Foreskin keratinocyte (primary cell): ENCODE measurements at places on chromosomes 7 and 10. TPM values are rescaled to one million over a fixed set of nuclear protein-coding genes. Genes with fewer than 3 reads are reported as not detected.

CALML3 gene
- total RNA-seq = 2.7 and 4.7 TPM in 2 replicates

- DNase-seq = no peak
Measured at GRCh38 chr7:149820622-149821190, 17.5 kb upstream of the ZNF862 start.

ANLN gene
- 166 and 168 TPM in 2 replicates for total RNA-seq

SPDYE6 gene
- total RNA-seq = not detected in 2 replicates

DNA sequence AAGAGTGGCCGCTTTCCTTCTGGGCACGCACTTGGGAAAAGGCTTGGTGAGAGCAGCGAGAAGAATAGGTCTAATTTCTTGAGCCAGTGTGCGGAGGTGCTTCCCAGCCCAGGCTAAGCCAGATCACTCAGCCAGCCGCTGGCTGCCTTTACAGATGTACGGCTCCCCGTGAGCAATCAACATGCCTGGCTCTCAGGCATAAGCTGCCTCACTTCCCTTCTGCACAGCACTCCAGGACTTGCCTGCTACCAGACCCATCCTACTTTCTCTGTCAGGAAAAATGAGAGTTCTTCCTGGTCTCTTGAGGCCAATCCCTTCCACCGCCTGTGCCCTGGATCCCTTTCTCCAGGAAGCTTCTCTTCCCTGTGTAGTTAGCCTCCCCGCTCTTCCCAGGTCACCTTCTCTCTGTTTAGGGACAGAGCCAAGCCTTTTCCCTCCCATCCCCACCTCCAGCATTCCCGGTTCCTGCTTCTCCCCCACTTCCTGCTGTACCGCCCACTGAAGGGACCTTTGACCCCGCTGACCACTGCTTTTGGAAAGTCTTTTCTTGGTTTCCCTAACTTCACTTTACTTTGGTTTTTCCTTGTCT is 1.1 kb upstream of the ACTR3C start:
- DNase-seq = peak; percentile 9

- DNase-seq = peak; percentile 80
Measured at GRCh38 chr10:128069351-128070051, 56.7 kb downstream of the MKI67 start.

DNA sequence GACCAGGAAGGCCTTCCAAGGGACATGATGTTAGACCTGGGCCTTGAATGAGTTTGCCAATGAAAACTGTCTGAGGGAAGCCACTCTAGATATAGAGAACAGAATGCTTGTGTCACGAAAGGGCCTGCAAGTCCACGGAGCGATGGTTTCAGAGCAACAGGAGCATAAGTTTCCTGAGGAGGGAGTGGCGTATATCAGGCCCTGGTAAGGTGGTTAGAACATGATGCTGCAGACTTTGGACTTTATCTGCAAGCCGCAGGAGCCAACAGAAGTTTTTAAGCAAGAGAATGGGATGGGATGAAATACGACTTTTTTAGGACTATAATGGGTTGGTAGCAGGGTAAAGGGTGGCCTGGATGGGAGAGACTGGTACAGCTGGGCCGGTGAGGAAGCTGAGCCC is 136.0 kb downstream of the FGFR2 start:
- no peak for DNase-seq

SEMA3D gene
- total RNA-seq = 8.3 and 10.6 TPM in 2 replicates

- no peak for DNase-seq
Measured at GRCh38 chr10:60086862-60087261, 180.5 kb upstream of the CCDC6 start.

AP4M1 gene
- total RNA-seq = 20.0 and 20.2 TPM in 2 replicates

DPYSL4 gene
- 0.75 and 0.78 TPM in 2 replicates for total RNA-seq

UTF1 gene
- not detected in 2 replicates for total RNA-seq

CCZ1 gene
- total RNA-seq = 81.5 and 91.2 TPM in 2 replicates

NEUROD6 gene
- not detected in 2 replicates for total RNA-seq

CRTAC1 gene
- not detected in 2 replicates for total RNA-seq

CLIP2 gene
- 11.9 and 12.7 TPM in 2 replicates for total RNA-seq

DNA sequence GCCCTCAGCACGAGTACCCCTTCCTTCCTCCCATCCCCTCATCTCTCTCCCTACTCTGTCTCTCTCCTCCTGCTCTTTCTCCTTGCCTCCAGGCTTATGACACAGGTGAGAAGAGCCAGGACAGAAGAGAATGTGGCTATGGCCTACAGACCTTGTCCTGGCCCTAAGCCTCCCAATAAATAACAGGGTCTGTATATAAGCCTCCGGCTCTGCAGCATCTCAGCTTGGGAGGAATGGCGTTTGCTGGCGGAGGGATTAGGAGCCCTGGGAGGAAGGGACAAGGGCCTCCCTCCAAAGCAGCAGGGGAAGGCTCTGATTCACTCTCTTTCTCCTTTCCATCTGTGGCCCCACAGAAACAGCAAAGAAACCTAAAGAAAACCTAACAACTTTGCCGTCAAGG is 45.8 kb downstream of the COL13A1 start:
- DNase-seq = no peak

GRCh38 chr7:106866298-106867281 is 1.5 kb downstream of the PIK3CG start:
- DNase-seq = no peak

DNA sequence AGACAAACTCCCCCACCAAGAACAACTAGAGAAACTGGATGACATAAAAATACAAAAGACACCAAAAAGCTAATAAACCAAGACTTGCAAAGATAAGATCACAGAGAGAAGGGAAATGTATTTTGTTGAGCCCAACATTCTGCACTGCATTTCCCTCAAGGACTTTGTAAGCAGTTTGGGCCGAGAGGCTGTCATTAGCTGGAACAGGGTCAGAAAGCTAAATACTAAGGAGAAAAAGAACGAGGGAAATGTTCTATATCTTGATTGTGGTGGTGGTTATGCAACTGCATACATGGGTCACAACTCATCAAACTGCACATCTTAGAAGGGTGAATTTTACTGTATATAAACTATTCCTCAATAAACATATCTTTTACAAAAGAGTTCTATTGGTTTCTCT is 315.0 kb downstream of the IPMK start:
- DNase-seq = no peak

CPVL gene
- 1.5 and 3.2 TPM in 2 replicates for total RNA-seq

SPDYE1 gene
- total RNA-seq = not detected in 2 replicates

DNA sequence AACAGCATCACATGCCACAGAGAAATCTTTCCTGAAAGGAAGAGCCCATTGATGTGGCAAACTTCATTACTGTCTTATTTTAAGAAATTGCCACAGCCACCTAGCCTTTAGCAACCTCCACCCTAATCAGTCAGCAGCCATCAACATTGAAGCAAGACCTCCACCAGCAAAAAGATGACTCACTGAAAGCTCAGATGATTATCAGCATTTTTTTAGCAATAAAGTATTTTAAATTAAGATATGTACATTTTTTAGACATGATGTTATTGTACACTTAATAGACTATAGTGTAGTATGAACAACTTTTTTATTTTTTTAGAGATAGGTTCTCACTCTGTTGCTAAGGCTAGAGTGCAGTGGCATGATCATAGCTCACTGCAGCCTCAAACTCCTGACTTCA is 14.8 kb downstream of the STEAP1B start:
- DNase-seq = peak; percentile 31

- DNase-seq = no peak
Measured at GRCh38 chr10:113091920-113092319, 141.9 kb downstream of the TCF7L2 start.

LFNG gene
- total RNA-seq = 17.7 and 21.5 TPM in 2 replicates

DNA sequence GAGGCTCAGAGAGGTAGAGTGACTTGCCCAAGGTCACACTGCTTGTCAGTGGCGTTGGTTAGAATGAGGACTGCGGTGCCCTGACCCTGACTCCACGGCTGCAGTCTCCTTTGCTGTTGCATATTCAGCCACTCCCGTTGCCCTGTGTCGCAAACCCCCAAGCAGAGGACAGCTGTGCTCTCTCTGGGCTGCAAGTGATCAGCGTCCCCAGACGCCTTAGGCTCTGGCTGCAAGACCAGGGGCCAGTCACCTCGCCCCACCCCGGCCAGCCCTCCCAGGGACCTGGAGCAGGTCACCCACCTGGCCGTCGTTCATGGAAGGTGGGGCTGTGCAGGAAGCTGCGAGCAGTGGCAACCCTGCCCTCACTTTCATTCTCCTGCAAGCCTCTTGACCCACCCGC is 51.7 kb upstream of the NANOS1 start:
- no peak for DNase-seq

- DNase-seq = no peak
Measured at GRCh38 chr10:115895166-115895565, 377.8 kb downstream of the GFRA1 start.

ZNF248 gene
- 4.1 and 4.2 TPM in 2 replicates for total RNA-seq

GRCh38 chr7:66668677-66669076 is 40.0 kb downstream of the KCTD7 start:
- no peak for DNase-seq

PDK4 gene
- not detected in 2 replicates for total RNA-seq

- DNase-seq = no peak
Measured at GRCh38 chr10:5904227-5904626, 14.2 kb downstream of the FBH1 start.

WDR86 gene
- not detected in 2 replicates for total RNA-seq

DNA sequence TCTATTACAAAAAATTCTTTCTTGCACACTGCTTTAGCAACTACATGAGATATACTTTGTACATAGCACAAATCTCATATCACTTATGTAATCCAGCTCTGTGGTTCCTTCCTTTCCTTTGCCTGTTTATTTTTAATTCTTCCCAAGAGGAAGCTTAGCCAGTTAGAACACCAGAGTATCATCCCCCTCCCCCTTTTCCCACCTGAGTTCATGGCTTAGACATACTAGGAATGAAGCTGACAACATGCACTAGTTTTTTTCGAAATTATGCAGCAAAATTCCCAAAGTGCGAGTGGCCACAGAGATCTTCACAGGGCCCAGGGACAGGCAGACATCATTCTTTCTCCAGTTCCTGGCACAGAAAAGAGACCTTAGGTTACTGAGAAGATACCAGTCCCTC is 17.8 kb downstream of the CAV1 start:
- no peak for DNase-seq

- no peak for DNase-seq
Measured at GRCh38 chr10:34377833-34378232, 437.3 kb downstream of the PARD3 start.

HPSE2 gene
- not detected in 2 replicates for total RNA-seq

DNA sequence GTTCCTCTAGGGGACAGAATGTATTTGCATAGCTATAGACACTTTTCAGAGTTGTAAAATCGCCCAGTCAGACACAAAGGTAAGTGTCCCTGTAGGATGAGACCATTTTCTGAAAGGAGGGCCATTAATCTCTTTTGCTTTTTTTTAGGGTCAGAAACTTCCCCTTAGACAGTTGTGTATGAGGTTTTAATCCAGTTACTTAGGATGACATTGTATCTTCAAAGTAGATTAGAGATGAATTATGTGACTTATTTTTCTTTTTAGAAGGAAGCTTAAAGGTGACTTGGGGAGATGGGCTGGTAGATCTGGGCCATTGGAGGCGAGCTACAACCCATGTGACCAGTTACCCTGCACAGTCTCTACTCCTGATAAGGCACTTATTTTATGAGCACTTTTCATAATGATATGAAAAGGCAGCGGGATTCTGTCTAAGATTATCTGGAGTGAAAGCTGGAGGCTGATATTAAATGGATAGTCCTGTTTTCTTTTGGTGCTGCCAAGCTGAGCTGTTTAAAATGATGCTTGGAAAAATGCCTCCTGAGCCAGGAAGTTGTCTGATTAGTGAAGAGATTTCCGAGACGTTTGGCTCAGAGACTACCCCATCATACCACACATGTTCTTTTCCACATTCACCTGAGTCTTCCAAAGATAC is 264.3 kb downstream of the AUTS2 start:
- DNase-seq = no peak

GRCh38 chr7:1100834-1101562 is 13.1 kb downstream of the GPER1 start:
- DNase-seq = no peak

GRCh38 chr10:33869028-33869427 is 534.6 kb upstream of the NRP1 start:
- DNase-seq = no peak

GRCh38 chr10:80487421-80487785 is 33.3 kb downstream of the TSPAN14 start:
- DNase-seq = no peak

GRCh38 chr7:42834676-42835075 is 77.2 kb downstream of the C7orf25 start:
- no peak for DNase-seq

CPED1 gene
- 1.3 and 3.6 TPM in 2 replicates for total RNA-seq

DNA sequence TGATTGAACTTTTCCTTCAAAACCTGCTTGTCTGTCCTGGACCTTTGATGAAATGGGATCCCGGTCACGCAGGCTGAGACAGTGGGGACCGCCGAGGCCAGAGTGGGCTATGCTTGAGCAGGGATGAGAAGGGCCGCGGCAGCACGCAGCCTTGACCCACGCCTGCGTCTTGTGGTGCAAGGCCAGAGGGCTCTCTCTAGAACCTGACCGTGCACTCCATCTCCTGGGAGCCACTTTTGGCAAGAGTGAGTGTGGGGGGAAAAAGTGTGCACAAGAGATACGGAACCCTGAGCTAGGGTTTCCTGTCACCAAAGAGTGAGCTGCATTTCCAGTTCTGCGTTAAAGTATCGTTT is 42.4 kb downstream of the WIPI2 start:
- DNase-seq = no peak

- DNase-seq = no peak
Measured at GRCh38 chr10:10930979-10931743, 86.5 kb upstream of the CELF2 start.

- no peak for DNase-seq
Measured at GRCh38 chr7:16940776-16941175, 59.0 kb upstream of the AGR3 start.

ADAP1 gene
- 5.8 and 7.8 TPM in 2 replicates for total RNA-seq
